ENCODE measurements at places on chromosomes 12 and 14. TPM values are rescaled to one million over a fixed set of nuclear protein-coding genes. Genes with fewer than 3 reads are reported as not detected.

The CIDEB gene
- 0.09 TPM for polyA plus RNA-seq

The MYO1H gene
- polyA plus RNA-seq = 0.03 TPM

The CELA1 gene
- polyA plus RNA-seq = 0.09 TPM

The BCL2L14 gene
- 0.39 TPM for polyA plus RNA-seq

The CTSG gene
- polyA plus RNA-seq = not detected

The SYNDIG1L gene
- 3.2 TPM for polyA plus RNA-seq

The TRIM9 gene
- polyA plus RNA-seq = 2.4 TPM

The SLC10A1 gene
- polyA plus RNA-seq = not detected

The USP44 gene
- 88.6 TPM for polyA plus RNA-seq

The INHBC gene
- polyA plus RNA-seq = 0.30 TPM

The RPL10L gene
- not detected for polyA plus RNA-seq

The TAS2R9 gene
- polyA plus RNA-seq = not detected

The KRT72 gene
- not detected for polyA plus RNA-seq

The OVCH1 gene
- polyA plus RNA-seq = not detected

The KRT3 gene
- polyA plus RNA-seq = not detected

The CACNA1C gene
- polyA plus RNA-seq = 0.97 TPM

The PTPN21 gene
- 8.2 TPM for polyA plus RNA-seq

The TAS2R42 gene
- polyA plus RNA-seq = not detected

The PROX2 gene
- polyA plus RNA-seq = 0.03 TPM

The TMEM233 gene
- polyA plus RNA-seq = 0.09 TPM

The ACYP1 gene
- 14.5 TPM for polyA plus RNA-seq

The CCDC38 gene
- 0.02 TPM for polyA plus RNA-seq

All from H1 (cell line).